Neural progenitor cell (in vitro differentiated cells): ENCODE measurements at places on chromosomes 5 and 9. TPM values are rescaled to one million over a fixed set of nuclear protein-coding genes. Genes with fewer than 3 reads are reported as not detected.

DNA sequence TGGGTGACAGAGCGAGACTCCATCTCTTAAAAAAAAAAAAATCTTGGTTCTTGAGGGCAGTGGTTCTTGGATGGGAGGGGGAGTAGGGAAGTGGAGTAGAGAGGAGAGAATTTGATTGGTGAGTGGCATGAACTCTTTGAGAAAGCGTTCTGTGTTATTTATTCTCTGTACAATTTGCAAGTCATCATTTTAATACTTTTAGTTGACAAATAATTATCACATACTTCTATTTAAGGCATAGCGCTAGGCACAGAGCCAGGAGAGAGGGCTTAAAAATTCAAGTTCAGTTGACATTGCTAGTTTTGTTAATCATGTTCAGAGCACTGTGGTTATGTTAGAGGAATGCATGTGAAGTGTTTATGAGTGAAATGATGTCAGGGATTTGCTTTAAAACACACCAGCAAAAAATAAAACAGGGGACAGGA lies 24.6 kb downstream of the HSDL2 start:
- no peak for DNase-seq

Gene RAPGEF6
- total RNA-seq = 15.4 and 18.1 TPM in 2 replicates

Gene GBGT1
- total RNA-seq = 2.0 and 3.0 TPM in 2 replicates

Gene PCDHGA8
- 2.3 and 3.3 TPM in 2 replicates for total RNA-seq

Gene CAMK4
- 3.3 and 5.0 TPM in 2 replicates for total RNA-seq
